A549 treated with RU486 at 1 μM for 4 hours (cell line): ENCODE measurements at places on chromosomes 11 and 22. TPM values are rescaled to one million over a fixed set of nuclear protein-coding genes. Genes with fewer than 3 reads are reported as not detected.

OR52E2 gene
- not detected in 5 replicates for total RNA-seq

CEP164 gene
- total RNA-seq = 14.4 to 16.9 TPM (median 15.1 TPM) in 5 replicates

SF1 gene
- 171 to 227 TPM (median 177 TPM) in 5 replicates for total RNA-seq

OR4A16 gene
- not detected in 5 replicates for total RNA-seq

MUC5AC gene
- total RNA-seq = 1.9 to 4.0 TPM (median 3.4 TPM) in 5 replicates

KCNJ11 gene
- 0.40 to 0.65 TPM (median 0.55 TPM) in 5 replicates for total RNA-seq

KLHL35 gene
- 0.51 to 1.3 TPM (median 1.1 TPM) in 5 replicates for total RNA-seq

OR52I2 gene
- total RNA-seq = not detected in 5 replicates

FKBP2 gene
- 128 to 139 TPM (median 132 TPM) in 5 replicates for total RNA-seq
